G401 (cell line): ENCODE measurements at places on chromosomes 3 and 15. TPM values are rescaled to one million over a fixed set of nuclear protein-coding genes. Genes with fewer than 3 reads are reported as not detected.

DNA sequence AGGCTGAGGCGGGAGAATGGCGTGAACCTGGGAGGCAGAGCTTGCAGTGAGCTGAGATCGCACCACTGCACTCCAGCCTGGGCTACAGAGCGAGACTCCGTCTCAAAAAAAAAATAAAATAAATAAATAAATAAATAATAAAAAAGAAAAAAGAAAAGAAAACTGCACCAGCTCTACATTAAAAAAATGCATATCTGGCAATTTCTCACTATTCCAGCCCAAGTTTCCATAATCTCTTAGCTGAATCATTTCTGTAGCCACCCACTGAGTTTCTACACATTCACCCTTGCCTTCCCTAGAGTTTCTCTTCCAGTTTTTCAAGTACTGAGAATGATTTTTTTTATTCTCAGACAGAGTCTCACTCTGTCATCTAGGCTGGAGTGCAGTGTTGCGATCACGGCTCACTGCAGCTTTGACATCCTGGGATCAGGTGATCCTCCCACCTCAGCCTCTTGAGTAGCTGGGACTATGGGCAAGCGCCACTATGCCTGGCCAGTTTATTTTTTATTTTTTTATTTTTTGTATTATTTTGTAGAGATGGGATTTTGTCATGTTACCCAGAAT, 24.5 kb upstream of the SLC7A14 start:
- no peak for DNase-seq

GRCh38 chr3:180747805-180748361, 68.6 kb upstream of the CCDC39 start:
- DNase-seq = no peak

DNA sequence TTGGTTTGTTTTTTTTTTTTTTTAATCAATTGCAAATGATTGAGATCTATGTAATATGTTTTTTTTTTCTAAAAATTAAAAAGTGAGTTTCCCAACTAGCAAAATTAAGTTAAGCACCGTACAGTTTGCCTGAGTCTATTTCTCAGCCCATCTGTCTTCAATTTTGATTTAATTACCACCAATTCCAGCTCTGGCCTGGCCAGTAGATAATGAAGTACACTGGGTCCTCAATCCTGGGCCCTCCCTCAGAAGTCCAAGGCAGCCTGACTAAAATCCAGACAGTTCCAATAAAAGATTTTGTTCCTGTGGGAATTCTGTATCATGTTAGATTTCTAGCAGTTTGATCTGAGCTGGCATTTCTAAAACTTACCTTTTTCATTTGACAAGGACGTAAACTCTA, 887.2 kb downstream of the NAALADL2 start:
- DNase-seq = no peak

- no peak for DNase-seq
Measured at GRCh38 chr3:71586810-71587242, 3.3 kb upstream of the FOXP1 start.

- no peak for DNase-seq
Measured at GRCh38 chr3:128178782-128179483, 25.7 kb downstream of the EEFSEC start.

- no peak for DNase-seq
Measured at GRCh38 chr15:65210770-65211481, at the start of gene CILP. CILP (minus strand) TSS chr15:65211473; CDS start chr15:65209755, 1,718 bp downstream.

GRCh38 chr3:130816561-130817445, 70.2 kb upstream of the PIK3R4 start:
- no peak for DNase-seq

GRCh38 chr15:70197318-70197944, 99.7 kb upstream of the TLE3 start:
- no peak for DNase-seq

- DNase-seq = no peak
Measured at GRCh38 chr15:77636209-77636608, 3.5 kb upstream of the LINGO1 start.

DNA sequence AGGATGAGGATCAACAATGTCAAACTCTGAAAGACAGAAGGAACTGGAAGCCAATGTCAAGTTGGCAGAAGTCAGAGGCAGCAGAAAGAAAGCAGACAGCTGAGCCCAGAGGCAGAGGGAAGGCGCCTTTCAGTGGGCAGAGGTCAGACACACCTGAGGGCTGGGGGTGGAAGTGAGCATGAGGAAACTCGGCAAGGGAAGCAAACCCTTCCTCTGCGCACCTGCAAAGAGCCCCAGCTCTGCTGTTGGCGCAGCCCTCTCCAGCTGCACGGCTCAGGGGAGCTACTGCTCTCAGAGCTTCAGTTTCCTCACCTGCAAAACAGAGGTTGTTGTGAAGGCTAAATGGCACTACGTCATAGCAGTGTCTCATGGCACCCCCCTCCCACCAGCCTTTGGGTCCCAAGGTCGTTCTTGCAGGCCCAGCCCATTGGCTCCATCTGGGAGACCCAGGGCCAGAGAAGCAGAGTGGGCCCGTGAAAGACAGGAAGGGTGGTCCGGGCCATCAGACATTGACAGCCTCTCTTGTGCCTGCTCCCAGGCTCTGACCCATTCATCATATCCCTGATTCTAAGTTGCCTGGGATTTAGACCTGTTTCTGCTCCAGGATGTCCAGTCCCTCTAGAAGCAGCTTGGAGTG, 53.3 kb upstream of the SLC6A11 start:
- no peak for DNase-seq

GRCh38 chr15:41996376-41996775, 24.0 kb upstream of the EHD4 start:
- DNase-seq = no peak

IQCF5 gene
- not detected in 2 replicates for total RNA-seq

CAMP gene
- not detected in 2 replicates for total RNA-seq
